ENCODE measurements at places on chromosomes 4 and X.
A peak's percentile ranks its signal among the peaks of the same experiment; 100 is the strongest.

DNA sequence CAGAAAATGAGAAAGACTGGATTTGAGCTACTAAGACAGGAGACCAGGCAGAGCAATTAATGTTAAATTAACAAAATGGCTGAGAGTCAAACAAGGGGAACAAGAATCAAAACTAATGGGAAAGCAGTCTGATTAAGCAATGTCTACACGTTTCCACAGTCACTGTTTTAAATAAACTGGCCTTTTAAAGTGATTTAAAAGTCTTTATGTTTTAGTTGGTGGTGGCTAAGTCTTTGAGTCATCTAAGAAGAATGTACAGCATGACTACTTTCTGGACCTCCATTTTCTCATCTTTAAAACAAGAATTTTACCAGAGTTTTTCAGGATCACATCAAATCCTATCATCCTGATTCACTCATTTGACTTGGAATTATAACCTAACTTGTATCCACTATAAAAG lies 233.8 kb downstream of the ENOX2 start:
- no peak for DNase-seq

- no peak for DNase-seq
These were observed 156.8 kb upstream of the SFRP2 start for GRCh38 chr4:153945704-153946103.

GRCh38 chr4:80156410-80156809 lies 40.9 kb upstream of the PRDM8 start:
- no peak for DNase-seq

GRCh38 chrX:136909706-136910564 lies 29.4 kb upstream of the RBMX start:
- DNase-seq = peak; percentile 84

GRCh38 chr4:153438916-153439756 lies 27.0 kb upstream of the TMEM131L start:
- no peak for DNase-seq

GRCh38 chr4:10011277-10011676 lies 10.0 kb downstream of the SLC2A9 start:
- no peak for DNase-seq

All from NCI-H510A treated with DMSO at 0.1 percent for 48 hours (cell line).